ENCODE measurements at places on chromosomes 4 and X.

- DNase-seq: no peak
These were observed 965.9 kb upstream of the DIAPH2 start for GRCh38 chrX:95718746-95719145.

GRCh38 chrX:25198891-25199290, 183.1 kb upstream of the ARX start:
- DNase-seq: no peak

- DNase-seq: peak; percentile 12
These were observed 108.3 kb downstream of the JADE1 start for GRCh38 chr4:128917781-128918180.

- no peak for DNase-seq
These were observed 161.0 kb upstream of the FGF13 start for GRCh38 chrX:138872537-138872936.

DNA sequence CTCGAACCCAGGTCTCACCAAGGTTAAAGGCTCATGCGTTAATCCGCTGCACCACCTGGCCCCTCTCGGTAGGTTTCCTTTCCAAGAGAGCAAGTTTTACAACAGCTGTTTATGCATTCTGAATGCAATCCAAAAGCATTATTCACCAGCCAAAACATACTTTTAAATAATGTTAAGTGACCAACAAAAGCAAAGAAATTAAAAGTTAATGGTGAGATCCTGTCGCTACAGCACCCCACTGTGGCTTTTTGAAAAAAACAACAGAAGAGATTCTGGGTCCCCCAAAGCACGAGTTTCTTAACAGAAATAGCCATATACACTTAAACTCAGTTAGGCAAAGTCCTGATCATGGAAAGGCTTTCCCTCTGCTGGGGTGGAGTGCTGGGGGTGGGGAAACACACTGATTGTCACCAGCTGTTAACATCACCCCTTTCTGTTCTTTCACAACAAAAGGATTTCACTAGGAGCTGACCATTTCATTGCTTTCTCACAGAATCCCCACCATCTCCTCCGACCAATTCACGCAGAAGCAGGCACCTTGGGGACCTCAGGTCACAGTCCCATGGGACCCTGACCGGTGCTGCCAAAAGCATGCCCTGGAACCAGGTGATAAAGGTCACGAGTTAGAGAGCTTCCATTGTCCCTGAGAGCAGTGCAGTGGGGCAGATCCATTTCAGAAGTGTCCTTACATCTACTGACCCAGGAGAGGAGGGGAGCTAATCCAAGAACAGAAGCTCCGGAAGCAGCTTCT, 51.2 kb downstream of the ZNF827 start:
- DNase-seq: no peak

DNA sequence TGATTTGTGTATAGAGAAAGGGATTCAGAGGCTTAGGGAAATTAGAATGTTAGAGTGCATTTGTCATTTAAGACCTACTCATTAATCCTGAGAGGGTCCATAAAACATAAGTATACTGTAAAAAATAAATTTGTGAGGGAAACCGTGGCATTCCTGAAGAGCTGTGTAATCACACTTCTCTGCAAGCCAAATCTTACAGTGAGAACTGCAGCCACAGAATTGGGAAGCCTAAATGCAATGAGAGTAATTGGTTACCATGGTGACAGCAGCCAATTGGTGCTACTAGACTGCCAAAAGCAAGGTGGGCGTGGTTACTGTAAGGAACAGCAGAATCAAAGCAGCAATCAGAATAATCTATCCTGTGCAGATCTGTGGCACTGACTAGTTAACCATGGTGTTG, 345.2 kb upstream of the GRID2 start:
- no peak for DNase-seq

GRCh38 chr4:110020139-110020538, 107.5 kb downstream of the EGF start:
- DNase-seq: no peak

DNA sequence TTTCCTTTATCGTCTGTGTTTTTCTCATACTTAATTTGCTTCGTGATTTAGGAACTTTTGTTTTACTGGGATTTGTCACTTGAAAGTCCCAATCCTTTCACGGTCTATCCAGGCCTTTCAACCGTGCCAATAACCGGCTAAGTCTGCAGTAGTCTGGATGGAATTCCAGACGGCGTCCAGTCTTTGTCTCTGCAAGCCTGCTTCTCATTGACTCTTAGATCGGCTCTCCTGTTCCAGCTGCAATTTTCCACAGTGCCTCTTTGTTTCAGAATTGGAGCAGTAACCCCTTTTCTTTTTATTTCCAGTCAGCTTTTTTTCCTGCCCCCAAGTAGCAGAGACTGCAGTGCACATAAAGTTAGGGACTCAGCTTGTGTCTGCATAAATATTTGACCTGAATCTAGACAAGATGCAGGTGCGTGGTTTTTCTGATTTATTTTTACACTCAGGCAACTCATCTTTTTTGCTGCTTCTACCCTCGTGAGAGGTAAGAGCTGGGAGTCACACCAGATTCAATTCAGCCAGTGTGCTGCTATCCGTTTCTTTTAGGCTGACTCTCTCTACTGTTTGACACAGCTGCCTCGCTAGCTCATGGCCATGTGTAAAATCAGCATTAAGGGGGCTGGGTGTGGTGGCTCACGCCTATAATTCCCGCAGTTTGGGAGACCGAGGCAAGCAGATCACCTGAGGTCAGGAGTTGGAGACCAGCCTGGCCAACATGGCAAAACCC, 37.4 kb upstream of the DHRSX start:
- DNase-seq: no peak

GRCh38 chrX:45447995-45448394, 247.3 kb upstream of the DIPK2B start:
- DNase-seq: no peak

- DNase-seq: peak; percentile 90
These were observed 46.4 kb upstream of the ENPP6 start for GRCh38 chr4:184263910-184264732.

DNA sequence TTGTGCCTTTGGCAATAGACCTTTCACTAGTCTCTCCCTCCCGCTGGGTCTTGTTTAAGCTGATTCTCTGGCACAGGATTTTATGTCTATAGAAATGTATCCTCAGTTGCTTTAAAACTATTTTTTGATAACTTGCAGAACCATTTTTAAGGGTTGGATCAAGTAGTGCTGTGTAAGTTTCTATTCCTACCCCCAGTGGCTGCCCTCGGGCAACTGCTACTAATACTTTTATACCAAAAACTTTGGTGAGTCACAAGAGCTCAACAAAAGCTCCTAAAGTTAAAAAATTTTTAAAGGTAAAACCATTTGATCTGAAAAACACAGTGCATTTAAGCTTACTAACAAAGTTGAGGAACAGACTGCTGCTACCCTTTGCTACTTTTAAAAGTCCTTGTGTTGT, 1460.6 kb upstream of the PCDH7 start:
- DNase-seq: no peak

GRCh38 chr4:88613417-88613875, 21.2 kb downstream of the HERC3 start:
- peak; percentile 92 for DNase-seq

GRCh38 chr4:89022426-89023128, 34.4 kb downstream of the FAM13A start:
- DNase-seq: no peak

GRCh38 chr4:82213485-82214417, 160.0 kb downstream of the HNRNPD start:
- DNase-seq: no peak

DNA sequence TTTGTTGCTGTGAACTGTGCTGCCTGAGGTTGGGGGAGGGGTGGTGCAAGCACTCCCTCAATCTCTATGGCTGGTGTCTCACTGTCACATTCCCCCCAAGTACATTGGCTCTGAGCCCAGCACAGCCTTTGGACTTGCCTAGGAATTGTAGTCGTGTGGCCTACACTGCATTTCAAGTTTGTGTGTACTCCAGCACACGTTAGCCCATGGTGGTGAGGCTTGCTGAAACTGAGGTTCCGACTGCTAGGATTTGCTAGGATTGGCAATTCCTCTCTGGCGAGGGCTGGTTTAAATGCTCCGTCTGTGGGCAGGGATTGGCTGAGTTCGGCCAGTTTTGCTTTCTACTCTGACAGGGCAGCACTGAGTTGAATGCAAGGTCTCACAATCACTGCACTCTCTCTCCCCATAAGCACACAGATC, 121.7 kb upstream of the CXXC4 start:
- no peak for DNase-seq

DNA sequence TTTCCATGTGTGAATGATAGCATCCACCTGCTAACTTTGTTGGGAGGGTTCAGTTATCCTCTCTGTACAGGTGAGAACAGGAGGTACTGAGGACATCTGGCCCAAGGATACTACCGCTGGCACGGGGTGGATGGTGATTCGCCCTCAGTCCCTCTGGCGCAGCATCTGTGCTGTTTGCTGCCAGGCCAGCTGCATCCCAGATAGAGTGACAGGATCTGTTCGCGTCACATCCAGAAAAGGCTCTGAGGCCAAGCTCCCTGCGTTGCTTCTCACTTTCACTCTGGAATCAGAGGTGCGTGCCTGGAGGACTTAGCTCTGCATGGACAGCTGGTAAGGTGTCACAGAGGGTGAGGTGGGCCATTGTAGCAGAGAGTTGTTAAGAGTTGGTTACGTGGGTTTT, 95.4 kb downstream of the TBL1X start:
- no peak for DNase-seq

DNA sequence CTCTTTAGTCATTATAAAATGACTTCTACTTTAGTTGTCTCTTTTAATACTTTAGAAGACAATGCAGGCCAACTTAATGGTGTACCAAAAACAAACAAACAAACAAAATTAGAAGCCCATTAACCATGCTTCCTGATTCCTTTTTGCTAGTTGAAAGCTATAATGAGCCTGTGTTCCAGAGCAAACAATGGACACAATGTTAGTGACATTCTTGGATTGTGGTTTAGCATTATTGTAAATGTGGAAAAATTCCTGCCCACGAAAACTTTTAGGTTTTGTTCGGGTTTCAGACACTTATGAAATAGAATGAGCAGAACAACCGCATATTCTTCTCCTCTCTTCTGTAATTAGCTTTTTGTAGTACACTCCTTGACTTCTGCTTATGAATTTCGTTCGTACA, 1682.7 kb upstream of the PCDH7 start:
- no peak for DNase-seq

- DNase-seq: no peak
These were observed 216.6 kb downstream of the KDR start for GRCh38 chr4:54908763-54909162.

- DNase-seq: no peak
These were observed 170.9 kb downstream of the AFAP1 start for GRCh38 chr4:7768736-7769135.

GRCh38 chr4:105453550-105454205, 20.2 kb downstream of the PPA2 start:
- no peak for DNase-seq

GRCh38 chrX:153560466-153560865, 38.5 kb downstream of the CCNQ start:
- no peak for DNase-seq

GRCh38 chr4:30957706-30958105, 237.5 kb downstream of the PCDH7 start:
- DNase-seq: no peak

- DNase-seq: no peak
These were observed 87.4 kb downstream of the ATXN3L start for GRCh38 chrX:13232484-13232883.

DNA sequence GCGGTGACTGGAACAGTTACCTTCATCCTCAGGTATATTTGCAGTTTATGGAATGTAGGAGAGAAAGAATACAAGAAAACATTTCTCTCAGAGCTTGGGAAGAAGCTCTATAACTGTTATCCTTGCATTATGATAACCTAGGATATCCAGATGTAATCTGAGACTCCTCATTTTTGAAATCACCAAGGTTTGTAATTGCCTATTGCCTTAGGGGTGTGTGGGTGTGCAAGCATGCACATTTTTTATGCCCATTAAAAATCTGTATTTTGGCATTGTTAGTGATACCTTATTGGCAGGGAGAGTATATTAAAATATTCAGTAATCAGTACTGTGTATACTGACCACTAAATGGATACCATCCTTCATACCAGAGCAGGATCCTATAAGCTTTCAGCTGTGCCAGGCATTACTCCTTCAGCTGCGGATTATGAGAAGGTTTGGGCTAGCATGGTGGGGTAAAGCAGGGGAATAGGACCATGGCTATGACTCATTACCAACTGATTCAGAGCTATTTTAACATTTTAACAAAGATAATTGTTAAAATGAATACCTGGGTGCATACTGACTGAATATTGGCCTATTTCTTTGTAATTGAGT, 8.3 kb downstream of the SEC24B start:
- no peak for DNase-seq

DNA sequence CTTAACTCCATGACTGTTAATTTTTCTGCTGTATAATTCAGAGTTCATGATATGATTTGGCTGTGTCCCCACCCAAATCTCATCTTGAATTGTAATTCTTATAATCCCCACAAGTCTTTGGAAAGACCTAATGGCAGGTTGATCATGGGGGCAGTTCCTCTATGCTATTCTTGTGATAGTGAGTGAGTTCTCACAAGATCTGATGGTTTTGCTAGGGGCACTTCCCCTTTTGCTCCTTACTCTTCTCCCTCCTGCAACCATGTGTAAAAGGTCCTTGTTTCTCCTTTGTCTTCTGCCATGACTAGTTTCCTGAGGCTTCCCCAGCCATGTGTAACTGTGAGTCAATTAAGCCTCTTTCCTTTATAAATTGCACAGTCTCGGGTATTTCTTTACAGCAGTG, 1751.9 kb downstream of the ARAP2 start:
- DNase-seq: peak; percentile 15

- peak; percentile 40 for DNase-seq
These were observed 128.5 kb downstream of the LARP7 start for GRCh38 chr4:112765317-112765974.

- no peak for DNase-seq
These were observed 6.8 kb downstream of the ARMCX5 start for GRCh38 chrX:102606115-102606514.

GRCh38 chr4:101972791-101973190, 182.3 kb downstream of the BANK1 start:
- no peak for DNase-seq

GRCh38 chrX:112163906-112164305, 81.3 kb upstream of the TRPC5 start:
- no peak for DNase-seq

GRCh38 chr4:98794565-98795205, 134.2 kb downstream of the EIF4E start:
- DNase-seq: no peak

DNA sequence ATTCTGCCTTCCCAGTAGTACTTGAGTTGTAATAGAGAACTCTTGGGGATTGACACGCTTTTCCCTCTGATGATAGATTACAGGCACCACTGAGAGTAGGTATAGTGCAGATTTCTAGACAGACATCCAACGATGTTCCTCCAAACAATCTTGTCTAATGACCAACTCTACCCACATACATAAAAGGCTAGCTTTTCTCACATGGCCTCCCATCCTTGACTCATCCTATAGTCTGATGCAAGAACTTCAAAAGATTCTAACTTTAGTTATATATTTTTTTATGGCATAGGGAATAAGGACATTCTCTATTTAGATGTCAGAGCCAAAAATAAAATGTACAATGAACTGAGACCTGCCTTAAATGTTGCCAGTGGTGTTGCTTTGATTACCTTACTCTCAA, 60.9 kb downstream of the GLRA2 start:
- DNase-seq: no peak

- no peak for DNase-seq
These were observed 23.1 kb upstream of the TLR7 start for GRCh38 chrX:12843668-12844279.
